ENCODE measurements at places on chromosomes 4 and X. TPM values are rescaled to one million over a fixed set of nuclear protein-coding genes. Genes with fewer than 3 reads are reported as not detected.

Gene SORBS2
- 50.8 TPM for total RNA-seq

DNA sequence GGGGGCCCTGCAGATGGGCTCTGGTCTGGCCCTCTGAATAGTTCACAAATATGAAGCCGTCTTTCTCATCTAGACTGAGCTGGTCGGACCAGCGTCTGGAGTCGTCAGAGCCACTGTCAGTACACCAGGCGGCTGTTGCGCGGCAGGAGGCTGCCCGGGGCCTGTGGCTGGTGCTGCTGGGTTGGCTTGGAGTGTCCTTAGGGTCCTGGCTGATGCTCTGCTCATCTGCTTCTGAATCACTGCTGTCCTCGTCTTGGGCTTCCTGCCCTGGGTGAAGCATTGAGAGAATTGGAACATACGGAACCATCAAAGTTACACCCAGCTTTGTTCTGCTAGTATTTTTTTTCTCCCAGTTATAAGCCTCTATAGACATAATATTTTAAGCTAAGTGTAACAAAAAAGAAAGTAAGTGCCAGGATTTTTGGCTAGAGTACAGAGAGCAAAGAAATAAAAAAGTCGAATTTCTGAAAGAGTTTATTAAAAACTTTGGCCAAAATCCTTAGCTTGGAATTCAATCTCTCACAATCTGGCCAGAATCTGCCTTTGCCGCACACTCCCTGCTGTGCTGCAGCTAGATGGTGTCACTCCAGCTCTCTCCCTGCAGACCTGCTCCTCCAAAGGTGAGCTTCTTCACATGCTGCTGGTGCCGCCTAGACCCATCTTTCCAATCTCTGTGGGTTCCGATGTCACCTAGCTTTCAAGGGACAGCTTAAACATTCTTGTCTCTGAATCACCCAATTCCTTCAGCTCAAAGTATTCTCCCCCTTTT lies 96.2 kb downstream of the CDS1 start:
- DNase-seq: no peak

GRCh38 chrX:46308110-46308509 lies 237.1 kb downstream of the ZNF674 start:
- no peak for DNase-seq

GRCh38 chr4:21198683-21199082 lies 498.4 kb downstream of the PACRGL start:
- no peak for DNase-seq

DNA sequence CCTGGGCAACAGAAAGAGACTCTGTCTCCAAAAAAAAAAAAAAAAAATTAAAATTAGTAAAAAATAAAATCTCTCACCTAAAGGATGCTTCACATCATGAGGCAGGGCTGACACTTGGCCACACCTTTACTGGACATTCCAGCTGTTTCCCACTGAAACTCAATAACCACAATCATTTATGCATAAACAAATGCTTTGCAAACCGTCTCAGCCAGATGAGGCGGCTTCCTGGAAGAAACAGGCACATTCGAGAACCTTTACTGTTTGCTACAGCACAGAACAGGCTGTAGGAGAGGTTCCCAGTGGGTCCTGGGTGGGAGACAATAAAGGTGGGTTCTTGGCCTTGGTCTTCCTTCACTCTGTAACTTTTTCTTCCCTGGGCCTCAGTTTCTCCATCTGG lies 10.9 kb upstream of the TBC1D14 start:
- DNase-seq: no peak

DNA sequence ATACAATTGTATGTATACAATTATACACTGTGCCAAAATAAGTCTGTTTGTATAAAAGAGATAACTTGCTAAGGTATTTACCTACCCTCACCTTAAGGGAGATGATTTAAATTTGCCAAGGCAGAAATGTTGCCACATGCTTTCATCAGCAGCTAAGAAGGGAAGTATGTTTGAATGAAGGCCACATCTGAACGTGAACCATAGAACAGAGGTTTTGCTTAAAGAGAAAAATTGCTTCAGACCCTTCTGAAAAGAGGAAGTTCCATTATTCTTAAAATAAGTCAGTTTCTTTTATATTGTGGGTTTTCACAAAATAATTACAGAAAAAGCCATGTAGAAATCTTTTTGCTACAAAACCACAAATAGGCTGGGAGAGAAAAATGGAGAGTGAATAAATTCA lies 621.5 kb upstream of the HTR2C start:
- DNase-seq: no peak

Data from left lung (tissue), 14 donors.